ENCODE measurements at places on chromosomes 6 and 20.

DNA sequence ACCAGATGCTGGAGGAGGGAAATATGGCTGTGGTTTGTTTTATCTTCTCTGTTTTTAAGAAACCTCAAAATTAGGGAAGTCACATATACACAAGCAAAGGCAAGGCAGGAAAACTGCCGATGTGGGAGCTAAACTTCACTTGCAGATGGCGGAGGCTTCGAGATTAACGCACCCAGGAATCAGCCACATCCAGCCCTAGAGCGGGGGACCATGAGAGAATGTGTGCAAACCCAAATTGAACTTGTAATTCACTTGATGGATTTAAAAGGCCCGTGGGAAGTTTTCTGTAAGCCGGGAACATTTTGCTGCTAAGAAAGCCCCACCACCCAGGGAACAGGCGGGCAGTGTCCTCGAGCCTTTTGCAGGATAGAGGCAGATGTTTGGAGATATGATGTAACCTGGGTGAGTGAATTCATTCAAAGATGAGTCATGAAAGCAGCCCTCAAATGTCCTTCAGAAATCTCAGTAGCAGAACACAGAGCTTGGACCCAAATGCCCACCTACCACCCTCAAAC is 39.9 kb downstream of the PREX1 start:
- peak; percentile 70 for DNase-seq

- DNase-seq = peak; percentile 98
Measured at GRCh38 chr6:7261032-7261841, 51.8 kb downstream of the SSR1 start.

DNA sequence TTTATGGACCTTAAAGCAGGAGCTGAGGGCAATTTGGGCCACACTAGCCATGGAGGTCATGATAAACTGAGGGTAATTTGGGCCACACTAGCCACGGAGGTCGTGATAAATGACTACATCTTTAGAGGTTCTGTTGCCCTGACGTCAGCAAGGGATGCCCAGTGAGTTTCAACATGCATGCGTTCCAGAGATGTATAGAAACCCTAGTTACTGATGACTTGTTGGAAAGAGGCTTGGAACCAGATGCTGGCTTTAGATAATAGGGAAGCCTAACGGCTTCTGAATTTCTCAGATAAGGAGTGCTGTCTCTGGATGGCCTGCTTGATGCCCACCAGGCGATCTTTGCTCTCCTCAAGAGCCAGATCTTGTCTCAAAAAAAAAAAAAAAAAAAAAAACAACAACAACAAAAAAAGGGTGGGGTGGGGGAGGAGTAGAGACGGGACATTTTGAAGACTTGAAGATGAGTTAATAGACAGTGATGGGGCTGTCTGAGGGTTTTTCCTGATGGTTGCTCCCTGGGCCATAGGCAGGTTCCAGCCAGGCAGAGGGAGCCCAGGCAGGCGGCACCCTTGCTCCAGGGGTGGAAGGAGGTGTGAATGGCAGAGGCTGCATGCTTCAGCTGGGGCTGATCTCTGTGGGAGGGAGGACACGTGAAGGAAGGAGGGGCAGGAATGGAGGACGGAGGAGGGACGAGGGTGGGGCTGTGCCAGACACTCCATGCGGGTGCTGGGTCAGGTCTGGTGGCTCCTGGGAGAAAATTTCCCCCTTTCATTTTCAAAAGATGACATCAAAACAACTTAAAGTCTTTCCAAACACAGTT is 27.0 kb upstream of the FRMD1 start:
- peak; percentile 65 for DNase-seq

- DNase-seq = no peak
Measured at GRCh38 chr6:20778459-20778858, 244.2 kb downstream of the CDKAL1 start.

GRCh38 chr6:112373866-112374520 is 26.9 kb downstream of the RFPL4B start:
- no peak for DNase-seq

GRCh38 chr6:85911067-85911466 is 268.4 kb upstream of the SYNCRIP start:
- no peak for DNase-seq

DNA sequence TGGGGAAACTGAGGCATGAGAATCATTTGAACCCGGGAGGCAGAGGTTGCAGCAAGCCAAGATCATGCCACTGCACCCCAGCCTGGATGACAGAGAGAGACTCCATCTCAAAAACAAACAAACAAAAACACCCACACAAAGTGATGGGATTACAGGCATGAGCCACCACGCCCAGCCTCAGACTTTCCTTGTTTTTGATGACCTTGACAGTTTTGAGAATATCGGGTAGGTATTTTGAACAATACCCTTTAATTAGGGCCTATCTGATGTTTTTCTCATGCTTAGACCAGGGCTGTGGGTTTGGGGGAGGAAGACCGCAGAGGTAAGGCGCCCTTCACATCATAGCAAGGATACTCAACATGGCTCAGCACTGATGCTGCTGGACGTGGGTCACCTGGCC is 63.4 kb downstream of the ADNP start:
- no peak for DNase-seq

GRCh38 chr6:154683756-154684523 is 49.3 kb upstream of the SCAF8 start:
- DNase-seq = peak; percentile 56

GRCh38 chr20:62685781-62686555 is 22.7 kb upstream of the NTSR1 start:
- no peak for DNase-seq

GRCh38 chr6:82264824-82265223 is 17.3 kb upstream of the IBTK start:
- no peak for DNase-seq

DNA sequence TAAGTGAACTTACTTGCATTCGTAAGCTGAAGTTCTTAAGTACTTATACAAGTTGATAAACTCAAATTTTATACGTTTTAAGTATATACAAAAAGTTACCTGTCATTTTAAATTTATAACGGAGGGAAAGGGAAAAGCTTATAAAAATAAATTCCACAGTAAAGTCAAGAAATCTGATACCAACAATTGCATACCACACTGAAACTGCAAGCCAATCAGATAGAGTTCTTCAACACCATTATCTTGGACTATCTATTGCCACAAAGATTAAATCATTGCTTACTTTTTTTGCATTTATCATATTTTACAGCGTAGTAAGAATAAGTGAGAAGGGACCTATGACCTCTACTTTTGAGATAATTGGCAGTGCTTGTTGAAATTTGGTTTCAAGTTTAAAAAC is 386.7 kb downstream of the TFAP2A start:
- DNase-seq = no peak

DNA sequence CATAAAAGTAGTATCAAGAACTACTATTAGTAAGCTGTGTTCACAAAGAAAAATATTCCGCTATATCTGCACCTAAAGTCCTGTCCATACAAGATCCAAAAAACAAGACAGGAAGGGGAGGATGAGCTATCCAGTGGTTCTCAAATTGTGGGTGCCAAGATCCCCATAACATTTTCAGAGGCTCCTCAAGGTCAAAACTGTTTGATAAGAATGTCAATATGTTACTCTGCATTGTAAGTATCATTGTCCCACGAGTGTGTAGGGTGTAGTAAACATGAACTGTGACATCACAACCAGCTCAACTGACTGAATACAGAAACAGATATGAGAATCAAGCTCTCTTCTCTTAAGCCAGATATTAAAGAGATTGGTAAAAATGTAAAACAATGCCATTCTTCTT is 81.9 kb upstream of the HIVEP1 start:
- DNase-seq = no peak

All from AG20443 (cell line).